ENCODE measurements at places on chromosomes 1 and 21.

GRCh38 chr21:45037986-45038385 is 36.4 kb upstream of the ADARB1 start:
- no peak for DNase-seq

DNA sequence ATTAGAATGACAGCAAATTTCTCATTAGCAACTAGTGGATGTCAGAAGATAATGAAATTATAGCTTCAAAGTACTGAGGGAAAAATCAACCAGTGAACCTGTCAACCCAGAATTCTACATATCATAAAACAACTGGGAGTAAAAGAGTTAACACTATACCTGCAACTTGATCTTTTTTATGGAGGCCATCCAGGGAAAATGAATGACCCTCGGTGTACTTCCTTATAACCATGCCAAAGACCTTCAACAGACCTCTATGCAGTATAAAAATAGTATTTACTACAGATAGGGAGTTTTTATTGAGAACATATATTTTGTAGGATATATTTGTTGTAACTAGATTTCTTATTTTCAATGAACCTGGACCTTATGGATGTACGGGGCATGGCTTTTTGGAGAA is 392.5 kb upstream of the ZRANB2 start:
- DNase-seq = no peak

DNA sequence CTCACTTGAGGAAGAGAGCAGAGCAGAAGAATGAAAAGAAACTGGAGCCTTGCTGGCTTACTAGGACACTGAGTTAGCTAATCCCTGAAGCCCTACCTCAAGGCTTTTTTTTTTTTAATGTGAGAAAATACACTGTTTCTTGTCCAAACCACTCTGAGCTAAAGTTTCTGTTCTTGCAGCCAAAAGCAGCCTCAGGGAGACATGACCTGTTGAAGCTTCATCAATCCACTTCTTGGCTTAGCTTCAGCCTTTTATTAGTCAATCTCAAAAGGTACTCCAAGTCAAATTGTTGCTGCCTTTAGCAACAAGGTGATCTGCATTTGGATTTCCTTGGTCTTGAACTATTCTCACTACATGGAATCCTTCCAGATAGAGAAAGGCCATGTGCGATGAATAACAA is 33.7 kb downstream of the CCDC185 start:
- no peak for DNase-seq

- no peak for DNase-seq
These were observed 356.3 kb upstream of the B3GALT2 start for GRCh38 chr1:193542690-193543089.

GRCh38 chr1:100773444-100773843 is 53.9 kb downstream of the VCAM1 start:
- DNase-seq = no peak

DNA sequence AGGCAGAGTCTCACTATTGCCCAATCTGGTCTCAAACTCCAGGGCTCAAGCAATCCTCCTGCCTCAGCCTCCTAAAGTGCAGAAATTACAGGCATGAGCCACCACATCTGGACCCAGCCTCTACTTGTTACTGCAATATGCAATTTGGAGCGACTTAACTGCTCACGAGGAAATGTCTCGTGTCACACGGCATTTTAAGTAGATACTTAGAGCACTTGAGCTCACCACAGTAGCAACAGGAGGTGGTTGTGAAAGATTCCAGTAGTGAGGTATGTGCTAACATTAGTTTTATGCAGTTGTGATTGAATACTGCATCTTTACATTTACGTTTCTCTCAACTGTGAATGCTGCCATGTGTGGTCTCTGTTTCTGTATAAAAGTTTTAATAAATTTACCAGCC is 5.8 kb upstream of the NDUFV3 start:
- DNase-seq = no peak

- peak; percentile 6 for DNase-seq
These were observed 646 bp downstream of the IER5 start for GRCh38 chr1:181089017-181089675.

DNA sequence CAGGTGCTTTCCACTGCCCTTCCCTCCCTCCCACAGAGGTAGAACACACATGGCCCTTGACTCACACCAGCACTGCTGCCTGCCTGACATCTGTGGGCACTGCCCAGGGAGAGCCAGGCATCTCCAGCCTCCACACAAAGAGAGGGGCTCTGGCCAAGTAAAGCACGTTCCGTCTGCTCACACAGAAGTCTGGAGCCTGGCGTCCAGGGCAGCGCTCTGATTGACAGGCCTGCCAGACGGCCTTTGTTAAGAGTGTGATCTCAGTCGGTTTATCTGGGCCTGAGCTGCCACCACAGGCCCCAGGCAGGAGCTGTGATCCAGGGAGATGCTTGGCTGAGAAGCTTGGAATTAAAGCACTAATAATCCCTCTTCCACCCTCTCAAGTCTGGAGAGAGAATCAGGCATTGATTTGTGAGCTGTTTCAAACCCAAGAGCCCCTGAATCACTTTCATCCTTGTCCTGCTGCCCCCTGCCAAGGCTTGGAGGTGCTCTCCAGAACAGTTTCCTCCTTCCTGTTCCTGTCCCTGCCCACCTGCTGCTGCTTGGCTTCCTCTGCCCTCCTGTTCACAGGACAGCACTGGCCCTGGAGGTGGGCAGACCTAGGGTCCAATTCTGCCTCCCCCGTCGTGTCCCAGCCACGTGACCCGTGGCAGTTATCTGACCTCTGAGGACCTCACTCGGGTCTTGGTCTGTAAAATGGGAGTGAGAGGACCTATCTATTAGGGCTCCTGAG is 3.7 kb downstream of the DMRTB1 start:
- no peak for DNase-seq

DNA sequence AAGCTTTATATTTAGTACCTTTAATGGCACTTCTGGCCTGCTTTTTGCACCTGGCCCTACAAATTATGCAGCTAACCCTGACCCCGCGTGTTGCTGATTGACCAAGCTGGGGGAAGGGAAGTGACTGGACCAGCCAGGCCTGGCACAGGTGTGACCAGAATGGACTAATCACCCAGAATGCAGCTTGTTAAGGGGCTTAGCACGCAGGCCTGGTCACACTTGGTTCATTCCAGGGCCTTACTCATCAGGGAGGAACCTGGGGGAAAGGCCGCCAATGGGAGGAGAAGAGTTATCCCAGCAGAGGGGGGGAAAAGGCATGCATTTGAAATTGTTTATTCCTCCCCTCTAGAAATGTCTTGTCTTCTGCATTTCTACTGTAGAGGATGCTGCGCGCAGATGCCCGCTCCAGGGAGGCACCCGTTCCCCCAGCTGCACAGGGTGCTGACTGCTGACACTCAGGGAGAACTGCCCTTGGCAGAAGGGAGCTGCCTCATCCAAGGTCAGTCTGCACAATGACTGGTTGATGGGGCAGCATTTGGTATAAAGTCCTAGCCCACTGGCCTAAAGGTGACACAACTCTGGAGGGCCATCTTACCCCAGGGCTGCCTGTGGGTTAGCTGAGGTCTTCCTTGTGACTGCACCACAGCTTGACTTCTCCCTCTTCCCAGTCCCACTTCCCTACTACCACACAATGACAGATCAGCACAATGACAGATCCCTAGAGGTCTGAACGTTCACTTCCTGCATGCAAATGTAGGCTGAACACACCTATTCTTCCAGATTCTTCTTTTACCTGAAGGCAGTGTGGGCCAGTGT is 29.0 kb downstream of the DHCR24 start:
- no peak for DNase-seq

GRCh38 chr21:22764222-22764621 is 1766.0 kb downstream of the NCAM2 start:
- DNase-seq = no peak

DNA sequence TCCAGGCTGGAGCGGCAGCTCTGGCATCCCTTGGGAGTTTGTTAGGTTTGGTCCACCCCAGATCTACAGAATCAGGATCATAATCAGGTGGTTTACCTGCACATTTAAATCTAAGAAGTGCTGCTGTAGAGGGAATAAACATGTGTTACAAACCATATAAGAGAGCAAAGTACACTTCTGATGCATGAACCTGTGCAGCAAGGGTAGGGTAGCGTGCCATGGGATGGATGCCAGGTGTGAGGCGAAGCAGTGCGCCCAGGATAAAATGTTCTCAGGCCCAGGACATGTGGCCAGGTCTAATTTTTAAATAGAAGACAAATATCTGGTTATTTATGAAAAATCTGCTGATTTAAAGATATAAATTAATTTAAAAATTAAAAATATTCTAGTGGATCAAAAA is 308.8 kb upstream of the USP24 start:
- no peak for DNase-seq

DNA sequence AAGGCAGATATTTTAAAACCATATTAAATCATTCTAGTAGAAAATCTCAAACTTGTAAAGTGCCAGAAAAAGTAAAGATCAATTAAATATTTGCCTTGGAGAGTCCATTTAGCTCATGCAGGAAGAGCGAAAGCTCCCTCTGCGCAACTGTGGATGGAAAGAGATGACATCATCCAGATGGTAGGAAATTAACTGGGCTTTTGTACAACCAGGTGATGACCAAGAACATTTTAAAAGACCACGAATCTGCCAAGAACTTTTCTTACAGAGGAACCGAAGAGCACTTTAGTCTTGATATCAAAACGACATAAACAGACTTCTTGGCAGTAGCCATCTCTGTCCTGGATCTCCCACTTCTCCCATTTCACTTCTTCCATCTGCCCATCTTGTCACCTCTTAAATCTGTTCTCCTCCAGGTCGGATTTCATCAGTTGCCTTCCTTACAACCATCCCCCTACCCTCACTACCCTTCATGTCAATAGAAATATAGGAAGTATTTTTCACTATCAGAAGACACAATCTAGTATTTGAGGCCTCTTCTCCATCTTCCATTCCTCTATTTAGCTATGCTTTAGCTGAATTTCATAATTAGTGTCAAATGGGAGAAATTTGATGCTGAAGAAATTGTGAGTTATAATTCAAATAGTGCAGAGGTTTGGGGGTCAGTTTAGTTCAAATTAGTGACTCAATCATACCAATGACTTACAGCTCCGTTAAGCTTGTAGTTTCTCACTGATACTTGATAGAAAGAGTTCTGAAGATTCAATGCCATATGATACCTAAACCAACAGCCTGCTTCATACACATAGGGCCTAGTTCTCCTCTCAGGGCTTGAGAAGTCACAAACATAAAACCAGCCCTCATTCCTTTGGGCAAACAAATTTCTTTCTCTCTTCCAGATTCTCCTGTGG is 22.0 kb upstream of the DNASE2B start:
- DNase-seq = no peak

DNA sequence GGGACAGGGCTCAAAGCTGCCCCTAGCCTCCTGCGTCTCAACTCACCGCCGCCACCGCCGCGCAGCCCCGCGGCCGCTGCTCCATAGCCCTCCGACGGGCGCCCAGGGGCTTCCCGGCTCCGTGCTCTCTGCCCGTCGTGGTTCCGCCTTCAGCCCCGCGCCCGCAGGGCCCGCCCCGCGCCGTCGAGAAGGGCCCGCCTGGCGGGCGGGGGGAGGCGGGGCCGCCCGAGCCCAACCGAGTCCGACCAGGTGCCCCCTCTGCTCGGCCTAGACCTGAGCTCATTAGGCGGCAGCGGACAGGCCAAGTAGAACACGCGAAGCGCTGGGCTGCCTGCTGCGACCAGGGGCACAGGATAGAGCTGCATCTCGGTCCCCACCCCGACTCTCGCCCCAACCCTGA is at the start of gene TNFRSF25:
TNFRSF25 (minus strand) TSS at position 151 of the 400 bp plus-strand sequence; CDS start at position 85, 66 bp downstream.
- peak; percentile 44 for DNase-seq

GRCh38 chr1:55069280-55069679 is 29.9 kb downstream of the PCSK9 start:
- DNase-seq = no peak

DNA sequence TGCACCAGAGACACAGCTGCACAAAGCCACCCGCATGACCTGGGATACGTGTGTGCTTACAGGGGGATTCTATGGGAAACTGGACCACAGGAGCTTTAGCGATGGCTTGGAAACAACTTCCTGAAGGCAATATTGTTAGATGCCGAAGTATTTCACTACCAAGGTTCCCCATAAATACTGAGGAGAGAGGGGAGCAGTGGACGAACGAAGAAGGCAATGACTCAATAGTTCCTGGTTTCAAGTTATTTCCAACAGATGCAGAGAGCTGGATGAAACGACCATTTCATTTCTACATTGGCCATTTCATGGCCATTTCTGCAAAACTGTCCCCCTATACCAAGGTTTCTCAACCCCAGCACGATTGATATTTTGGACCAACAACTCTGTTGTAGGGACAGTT is 61.3 kb downstream of the CD34 start:
- no peak for DNase-seq

DNA sequence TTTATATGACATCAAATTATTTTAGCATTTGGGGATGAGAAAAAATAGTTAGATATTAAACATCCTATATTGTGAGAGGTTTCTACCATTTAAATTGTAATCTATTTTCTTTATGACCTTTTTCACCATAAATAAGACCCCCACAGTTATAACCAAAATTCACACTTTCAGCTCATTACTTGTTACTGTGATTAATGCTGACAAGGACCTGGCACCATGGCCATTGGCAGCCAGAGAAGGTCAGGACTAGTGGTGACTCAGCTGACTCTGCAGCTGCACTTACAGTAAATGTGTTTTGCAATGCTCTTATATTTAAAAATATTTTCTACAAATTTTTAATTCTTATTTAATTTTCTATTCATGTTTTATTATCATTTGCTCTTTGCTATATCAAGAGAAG is 133.3 kb upstream of the C1orf105 start:
- no peak for DNase-seq

All from activated T-helper 1 cell treated with anti-CD3 and anti-CD28 coated beads, Interleukin-2, amount 50 U/mL, for 16 hours (primary cell).